ENCODE measurements at places on chromosomes 16 and 17.

DNA sequence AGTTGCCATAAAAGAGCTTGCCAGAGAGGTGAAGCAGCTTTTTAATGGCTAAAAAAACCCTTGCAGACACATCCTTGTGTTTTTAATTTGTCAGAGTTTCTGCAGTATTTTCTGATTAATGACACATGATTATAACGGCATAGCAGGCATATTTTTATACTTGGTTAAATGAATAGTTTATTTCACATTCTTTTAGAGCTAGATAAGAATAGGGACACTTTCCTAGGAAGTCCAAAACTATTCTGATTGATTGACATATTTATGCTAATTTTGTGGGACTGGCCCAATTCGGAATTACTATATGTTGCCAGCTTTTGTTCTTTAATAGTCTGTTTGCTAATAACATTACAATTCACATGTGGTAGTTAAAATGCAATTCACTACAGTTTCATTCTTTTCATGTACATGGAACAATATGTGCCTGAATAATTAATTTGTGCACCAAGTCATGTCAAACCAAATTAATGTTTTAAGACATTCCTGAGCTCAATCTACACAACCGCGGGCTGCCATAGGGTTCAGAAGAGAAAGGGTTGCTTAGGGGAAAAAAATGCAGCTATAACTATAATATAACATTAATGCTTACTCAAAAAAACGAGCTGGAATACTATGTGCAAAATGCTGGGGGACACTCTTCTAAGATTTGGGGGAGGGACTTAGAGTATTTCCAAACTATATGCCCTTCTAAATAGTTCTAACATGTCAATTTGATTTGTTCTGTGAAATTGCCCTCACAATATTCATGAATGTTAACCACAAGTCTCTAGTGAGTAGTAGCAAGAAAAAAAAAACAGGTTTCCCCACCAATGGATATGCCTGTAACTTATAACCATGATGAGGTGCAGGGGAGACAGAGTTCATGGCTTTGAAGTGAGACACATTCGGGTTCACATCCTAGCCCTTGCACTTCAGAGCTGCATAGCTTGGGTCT lies 305.4 kb downstream of the CEP112 start:
- peak; percentile 81 for DNase-seq

DNA sequence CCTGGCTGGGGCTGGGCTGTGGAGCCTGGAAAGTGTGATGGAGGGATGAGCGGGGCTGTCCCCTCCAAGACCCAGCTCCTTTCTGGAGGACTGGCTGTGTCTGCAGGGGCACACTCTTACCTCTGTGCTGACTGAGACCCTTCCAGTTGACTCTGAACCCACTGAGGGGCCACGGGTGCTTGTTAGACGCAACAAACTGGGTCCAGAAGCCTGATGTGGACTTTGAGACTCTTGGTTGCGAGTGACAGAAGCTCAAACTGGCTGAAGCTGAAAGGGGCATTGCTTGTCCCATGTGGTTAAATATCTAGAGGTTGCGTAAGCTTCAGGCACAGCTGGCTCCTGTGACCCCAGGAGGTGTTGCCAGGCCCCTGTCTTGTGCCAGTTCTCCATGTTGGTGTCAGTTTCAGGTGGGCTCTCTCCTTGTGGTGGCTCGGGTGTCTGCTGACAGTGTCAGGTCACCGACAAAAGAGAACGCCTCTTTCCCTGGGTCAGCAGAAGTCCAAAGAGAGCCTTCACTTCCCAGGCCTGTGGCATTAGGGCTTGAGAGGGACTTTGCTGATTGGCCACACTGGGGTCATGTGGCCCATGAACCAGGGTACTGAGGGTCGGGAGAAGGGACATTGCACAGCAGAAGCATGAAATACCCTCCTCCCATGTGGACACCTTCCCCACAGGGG lies 16.7 kb downstream of the ADCY7 start:
- no peak for DNase-seq

DNA sequence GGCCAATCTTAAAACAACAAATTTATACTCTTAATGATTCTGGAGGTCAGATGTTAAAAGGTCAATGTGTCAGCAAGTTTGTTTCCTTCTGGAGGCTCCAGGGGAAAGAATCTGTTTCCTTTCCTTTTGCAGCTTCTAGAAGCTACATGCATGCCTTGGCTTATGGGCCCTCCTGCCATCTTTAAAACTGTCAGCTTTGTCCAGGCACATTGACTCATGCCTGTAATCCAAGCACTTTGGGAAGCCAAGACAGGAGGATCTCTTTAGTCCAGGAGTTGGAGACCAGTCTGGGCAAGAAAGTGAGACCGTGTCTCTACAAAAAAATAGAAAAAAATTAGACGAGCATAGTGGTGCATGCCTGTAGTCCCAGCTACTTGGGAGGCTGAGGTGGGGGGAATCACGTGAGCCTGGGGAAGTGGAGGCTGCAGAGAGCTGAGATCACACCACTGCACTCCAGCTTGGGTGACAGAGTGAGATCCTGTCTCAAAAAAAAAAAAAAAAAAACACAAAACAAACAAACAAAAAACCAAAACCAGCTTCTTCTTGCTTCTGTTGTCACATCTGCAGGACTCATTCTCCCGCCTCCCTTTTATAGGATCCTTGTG lies 58.3 kb downstream of the NOS2 start:
- DNase-seq = no peak

DNA sequence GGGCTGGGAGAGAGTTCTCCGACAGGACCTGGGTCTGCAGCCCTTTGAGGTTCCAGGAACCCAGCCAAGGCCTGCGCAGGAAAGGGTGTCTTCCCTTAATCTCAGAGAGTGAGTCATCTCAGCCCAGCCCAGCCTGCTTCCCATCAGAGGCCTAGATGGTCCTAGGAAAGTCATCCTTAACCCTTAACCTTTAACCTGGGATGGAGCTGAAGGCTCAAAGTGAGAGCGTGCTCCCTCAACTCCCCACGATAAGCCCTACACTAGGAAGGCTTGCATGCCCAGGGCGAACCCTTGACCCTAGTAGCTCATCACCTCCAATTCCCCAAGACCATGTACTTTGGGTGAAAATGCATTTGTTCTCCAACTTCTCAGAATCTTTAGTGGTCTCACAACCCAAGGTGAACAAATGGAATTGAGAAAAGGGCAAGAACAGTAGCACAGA lies 4.8 kb upstream of the ATXN7L3 start:
- DNase-seq = peak; percentile 64

DNA sequence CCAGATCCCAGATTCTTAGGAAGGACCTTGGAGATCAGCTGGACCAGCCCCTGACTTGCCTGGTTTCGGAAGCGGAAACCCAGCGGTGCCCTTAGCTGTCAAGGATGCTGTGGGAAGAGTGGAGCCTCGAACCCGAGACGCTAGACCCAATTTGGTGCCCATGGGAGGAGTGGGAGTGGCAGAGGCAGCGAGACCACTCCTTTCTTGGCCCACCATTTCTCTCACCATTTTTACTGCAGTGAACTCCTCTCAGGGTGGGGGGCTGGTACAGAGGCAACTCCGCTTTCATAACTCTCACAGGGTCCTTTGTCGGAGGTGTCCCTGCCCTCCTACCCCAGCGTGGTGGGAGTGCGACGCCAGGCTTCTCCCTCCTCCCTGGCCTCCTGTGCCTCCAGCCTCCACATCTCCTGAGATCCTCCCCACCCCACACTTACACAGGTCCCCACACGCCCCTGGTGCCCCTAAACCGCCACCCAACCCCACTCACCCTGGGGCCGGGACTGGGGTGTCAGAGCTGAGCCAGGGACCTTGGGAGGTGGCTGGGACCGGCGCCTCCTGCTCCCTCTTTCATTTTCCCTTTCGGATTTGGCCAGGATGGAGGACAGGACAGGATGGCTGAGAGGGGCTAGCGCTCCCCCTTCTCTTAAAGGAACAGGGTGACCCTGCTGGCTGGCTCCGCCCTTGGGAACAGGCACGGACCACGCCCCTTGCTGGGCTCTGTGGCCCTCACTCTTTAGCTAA lies at the start of gene GJD3:
Gene GJD3 (minus strand): TSS at position 617 of the 741 bp plus-strand sequence. CDS start 922 bp downstream, outside the sequence.
- DNase-seq = no peak

GRCh38 chr16:25270577-25270976 lies 12.9 kb upstream of the ZKSCAN2 start:
- no peak for DNase-seq

DNA sequence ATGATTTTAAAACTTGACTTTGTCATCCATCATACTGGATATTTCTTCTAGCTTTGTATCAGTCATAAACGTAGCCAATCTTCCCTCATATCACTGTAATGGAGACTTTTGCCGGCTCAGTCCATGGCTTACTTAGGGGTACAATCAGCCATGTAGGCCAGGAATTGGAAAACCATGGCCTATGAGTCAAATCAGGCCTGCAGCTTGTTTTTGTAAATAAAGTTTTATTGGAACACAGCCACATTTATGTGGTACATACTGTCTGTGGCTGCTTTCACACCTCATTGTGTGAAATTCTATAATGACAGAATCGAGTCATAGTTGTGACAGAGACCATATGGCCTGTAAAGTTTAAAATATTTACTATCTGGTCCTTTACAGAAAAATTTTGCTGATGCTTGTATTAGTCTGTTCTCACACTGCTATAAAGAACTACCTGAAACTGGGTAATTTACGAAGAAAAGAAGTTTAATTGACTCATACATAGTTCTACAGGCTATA lies 64.5 kb upstream of the CDH13 start:
- no peak for DNase-seq

GRCh38 chr16:86087896-86088230 lies 188.9 kb downstream of the IRF8 start:
- no peak for DNase-seq

- no peak for DNase-seq
Observed at GRCh38 chr17:77867308-77867781, 91.2 kb upstream of the TNRC6C start.

DNA sequence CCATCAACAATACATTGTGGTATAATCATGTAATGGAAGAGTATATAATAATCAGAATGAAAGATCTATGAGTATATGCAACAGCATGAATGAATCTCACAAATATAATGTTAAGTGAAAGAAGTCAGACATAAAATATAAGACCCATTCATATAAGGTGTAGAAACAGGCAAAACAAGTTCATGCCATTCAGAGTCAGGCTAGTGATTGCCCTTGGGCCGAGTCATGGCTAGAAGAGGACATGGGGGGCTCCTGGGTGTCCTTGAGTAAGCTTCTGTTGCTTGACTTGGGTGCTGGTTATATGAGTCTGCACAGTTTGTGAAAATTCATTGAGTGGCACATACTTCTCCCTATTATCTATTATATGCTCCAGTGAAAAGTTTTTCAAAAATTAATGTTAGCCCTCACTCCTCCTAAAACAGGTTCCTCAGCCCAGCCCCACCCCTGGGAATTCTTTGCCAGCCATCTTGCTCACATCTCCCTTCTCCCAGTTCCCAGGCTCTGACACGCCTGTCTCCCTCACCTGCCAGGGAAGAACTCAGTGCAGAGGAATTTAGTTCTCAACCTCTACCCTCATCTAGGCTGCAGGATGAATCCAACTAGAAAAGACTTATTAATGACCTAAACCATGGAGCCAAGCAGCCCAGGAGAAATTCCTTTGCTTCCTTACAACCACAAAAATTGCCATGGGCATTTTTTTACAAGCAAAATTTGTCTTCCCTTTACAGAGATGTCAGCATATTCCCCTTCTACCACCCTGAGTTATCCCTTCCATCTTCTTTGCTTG lies 52.4 kb upstream of the NFAT5 start:
- DNase-seq = peak; percentile 89

DNA sequence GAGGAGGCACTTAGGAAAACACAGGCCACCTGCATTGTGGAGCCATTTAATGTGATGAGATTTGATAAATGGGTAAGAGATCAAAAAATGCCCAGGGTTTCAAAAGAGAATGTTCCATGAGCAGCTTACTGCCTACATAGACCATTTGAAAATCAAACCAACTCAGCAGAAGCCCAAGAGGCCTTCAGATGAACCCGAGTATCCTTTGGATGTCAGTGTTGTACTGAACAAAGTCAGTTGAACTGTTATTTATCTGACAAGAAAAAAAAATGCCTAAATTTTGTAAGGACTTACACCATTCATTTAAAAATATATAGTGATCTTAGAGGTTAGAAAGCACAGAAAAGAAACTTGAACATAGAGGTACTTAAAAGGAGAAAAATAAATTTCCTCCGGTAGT lies 381.7 kb downstream of the ZFHX3 start:
- peak; percentile 4 for DNase-seq

GRCh38 chr17:69406941-69407340 lies 7.6 kb upstream of the MAP2K6 start:
- peak; percentile 57 for DNase-seq

- no peak for DNase-seq
Observed at GRCh38 chr16:11131706-11132105, 124.3 kb downstream of the SOCS1 start.

DNA sequence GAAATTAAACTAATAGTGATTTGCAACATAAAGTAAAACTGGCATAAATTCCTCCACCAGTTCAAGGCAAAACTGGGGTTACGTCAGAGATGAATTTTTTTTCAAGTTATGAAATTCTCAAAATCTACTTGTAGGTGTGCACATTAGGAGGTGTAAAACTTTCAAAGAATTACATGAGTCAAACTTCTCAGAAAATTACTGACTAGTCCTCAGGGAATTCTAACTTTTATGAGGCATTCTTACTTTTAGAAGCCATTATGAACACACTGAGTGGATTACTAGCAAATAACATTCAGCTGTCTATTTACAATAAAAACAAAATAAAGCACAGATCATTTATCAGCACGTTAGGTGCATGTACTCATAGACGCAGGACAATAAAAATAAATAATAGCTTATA lies 348.7 kb downstream of the CDH11 start:
- DNase-seq = peak; percentile 25

GRCh38 chr17:47717261-47717697 lies 15.8 kb upstream of the TBX21 start:
- no peak for DNase-seq

GRCh38 chr17:41404024-41404671 lies 6.7 kb upstream of the KRT31 start:
- DNase-seq = peak; percentile 93

DNA sequence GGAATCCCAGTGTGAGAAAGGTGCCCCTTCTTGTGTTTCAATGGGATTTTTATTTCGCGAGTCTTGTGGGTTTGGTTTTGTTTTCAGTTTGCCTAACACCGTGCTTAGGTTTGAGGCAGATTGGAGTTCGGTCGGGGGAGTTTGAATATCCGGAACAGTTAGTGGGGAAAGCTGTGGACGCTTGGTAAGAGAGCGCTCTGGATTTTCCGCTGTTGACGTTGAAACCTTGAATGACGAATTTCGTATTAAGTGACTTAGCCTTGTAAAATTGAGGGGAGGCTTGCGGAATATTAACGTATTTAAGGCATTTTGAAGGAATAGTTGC lies 567 bp downstream of the UBB start:
- no peak for DNase-seq

- no peak for DNase-seq
Observed at GRCh38 chr16:4465977-4466779, 8.2 kb downstream of the NMRAL1 start.

GRCh38 chr17:41736983-41737679 lies 2.7 kb upstream of the HAP1 start:
- DNase-seq = no peak
